ENCODE measurements at places on chromosomes 5 and 9.
A peak's percentile ranks its signal among the peaks of the same experiment; 100 is the strongest.

DNA sequence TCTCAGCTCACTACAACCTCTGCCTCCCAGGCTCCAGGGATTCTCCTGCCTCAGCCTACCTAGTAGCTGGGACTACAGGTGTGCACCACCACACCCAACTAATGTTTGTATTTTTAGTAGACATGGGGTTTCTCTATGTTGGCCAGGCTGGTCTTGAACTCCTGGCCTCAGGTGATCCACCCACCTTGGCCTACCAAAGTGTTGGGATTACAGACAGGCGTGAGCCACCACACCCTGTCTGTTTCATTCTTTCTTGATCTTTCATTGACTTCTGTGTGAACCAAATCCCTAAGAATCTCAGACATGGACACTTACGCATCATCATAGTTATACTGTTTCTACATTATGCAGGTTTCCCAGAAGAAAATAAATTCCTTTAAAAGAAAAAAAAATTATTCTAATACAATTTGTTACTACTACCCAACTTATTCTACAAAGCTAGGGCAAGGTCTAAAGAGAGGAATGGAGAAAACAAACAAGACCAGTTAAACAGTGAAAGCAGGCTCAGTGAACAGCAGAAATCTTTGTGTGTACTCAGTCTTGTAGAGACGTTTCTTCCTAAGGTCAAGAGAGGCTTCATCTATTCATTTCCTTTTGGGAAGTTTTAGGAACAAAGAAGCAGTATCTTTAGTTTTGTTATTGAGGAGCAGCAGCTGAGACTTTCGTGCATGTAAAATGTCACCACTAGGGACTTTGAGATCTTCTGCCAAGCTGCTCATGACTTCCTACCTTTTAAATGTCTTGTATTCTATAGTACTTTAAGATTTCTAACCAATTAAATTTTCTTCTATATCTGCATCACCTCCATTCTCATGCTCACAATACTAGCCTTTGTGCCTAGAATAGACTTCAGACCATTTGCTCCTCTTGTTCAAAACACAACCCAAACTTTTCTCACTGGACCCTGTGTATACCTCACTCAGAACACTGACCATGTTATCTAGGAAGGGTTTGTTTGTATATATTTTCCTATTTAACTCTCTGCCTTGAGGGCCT is 5.6 kb upstream of the HMGCR start:
- no peak for DNase-seq

DNA sequence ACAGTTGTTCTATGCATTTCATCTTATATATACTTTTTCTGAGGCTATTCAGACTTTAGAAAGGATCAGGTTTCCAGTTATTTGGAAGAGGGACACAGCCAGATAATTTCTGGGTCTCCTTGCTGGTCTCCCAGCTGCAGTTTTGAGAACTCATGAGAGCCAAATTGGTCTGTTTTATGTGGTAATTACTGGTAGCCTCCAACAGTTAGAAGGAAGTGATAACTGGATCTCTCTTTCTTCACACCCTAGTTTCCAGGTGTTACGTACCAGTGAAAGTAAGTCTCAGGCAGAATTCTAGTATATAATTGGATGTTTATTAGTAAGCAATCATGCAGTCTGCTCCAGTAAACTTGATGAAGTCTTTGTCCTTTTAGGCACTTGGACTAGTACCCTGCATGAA is 63.2 kb upstream of the RPS23 start:
- DNase-seq: no peak

DNA sequence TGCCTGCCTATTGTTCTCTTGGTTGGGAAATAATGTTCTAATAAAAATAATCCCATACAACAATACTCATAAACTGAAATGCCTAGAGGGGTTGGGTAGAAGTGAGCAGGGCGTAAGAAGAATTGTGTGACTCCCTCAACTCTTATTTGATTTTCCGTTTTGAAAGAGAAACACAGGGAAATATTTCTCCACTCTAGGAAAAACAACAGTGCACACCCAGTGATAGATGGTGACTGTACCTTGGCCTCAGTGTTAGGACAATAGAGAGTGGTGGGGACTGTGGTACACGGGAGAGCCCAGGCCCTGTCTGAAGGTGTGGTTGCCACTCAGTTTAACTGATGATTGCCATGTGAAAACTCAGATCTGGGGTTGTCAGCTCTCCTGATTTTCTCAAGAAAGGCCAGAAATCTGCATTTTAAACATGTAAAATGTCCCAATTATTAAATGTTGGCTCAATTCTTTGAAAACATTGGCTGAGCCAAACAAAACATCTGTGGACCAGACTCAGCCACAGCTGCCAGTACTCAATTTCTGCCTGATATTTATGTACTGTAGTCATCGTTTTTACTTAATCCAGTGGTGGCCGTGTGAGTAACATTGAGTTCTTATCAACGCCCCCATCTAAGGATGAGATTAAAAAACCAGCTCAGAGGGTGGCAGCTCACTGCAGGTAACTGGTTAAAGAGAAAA is 103.8 kb upstream of the ZNF618 start:
- no peak for DNase-seq

DNA sequence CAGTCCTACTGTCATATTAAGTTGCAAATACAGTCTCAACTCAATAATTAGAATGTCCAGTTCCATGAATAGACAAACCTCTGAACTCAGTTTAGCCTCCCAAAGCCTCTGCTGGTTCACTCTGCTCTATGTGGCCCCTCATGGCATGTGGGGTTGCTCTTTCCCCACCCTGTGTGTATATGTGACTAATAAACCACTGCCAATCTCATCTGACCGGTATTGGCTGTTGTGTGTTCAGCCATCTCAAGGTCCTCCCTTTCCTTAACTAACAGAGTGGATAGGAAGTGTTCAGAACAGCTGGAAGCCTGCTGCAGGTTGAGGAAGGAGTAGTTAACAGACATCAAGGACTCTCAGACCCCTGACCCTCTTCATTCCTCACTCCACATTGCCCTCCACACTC is 55.3 kb downstream of the IL33 start:
- DNase-seq: no peak

DNA sequence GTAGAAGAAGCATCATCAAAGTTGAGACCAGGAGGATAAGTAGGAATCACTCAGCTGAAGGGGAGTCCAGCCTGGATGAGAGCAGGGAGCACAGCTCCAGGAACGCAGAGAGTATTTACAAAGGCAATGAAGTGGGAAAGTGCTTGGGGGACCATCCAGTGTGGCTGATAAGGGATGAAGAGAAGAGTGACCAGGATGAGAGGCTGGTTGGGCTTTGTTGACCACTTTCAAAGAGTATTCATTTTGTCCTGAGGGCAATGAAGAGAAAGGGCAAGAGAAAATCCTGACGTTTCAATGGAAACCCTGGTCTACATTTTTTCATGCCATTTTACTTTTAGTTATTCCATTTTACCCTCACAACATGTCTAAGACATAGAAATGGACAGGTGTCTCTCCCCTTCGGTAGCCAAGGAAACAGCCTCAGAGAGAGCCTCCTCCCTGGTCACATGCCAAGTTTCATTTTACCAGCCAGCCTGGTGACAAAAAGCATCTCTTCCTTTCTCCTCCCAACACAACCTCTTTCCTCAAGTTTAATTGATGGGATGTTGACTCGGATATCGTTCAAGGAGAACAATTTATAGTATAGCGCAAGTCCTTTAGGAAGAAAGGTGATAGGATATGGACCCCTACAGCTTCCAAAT is 492.7 kb upstream of the CLINT1 start:
- DNase-seq: no peak

- no peak for DNase-seq
These were observed 408.4 kb downstream of the PDE4D start for GRCh38 chr5:59485107-59485506.

DNA sequence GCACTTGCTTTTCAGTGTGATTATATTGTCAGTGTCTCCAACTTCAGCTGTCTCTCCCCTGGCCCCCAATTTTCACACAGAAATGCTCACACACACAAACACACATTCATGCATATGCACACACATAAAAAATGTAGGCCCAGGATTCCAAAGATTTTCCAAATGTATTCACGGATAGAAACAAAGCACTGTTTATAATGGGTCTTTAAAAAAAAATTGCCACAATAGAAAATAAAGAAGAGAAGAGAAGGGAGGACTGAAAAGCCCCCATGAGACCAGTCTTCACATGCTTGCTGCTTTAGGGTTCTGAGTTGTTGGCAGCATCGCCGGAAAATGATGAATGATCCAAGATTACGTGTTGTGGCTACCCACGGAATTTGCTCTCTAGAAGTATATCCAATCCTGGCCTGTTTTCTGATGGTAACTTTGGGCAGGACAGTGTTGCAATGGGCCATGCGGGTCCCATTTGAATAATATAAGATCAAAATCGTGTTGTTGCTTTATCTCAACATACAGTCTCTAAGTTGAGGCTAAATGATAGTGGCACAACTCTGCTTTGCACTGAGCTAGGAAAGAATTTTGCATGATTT is 36.2 kb upstream of the ACO1 start:
- no peak for DNase-seq

DNA sequence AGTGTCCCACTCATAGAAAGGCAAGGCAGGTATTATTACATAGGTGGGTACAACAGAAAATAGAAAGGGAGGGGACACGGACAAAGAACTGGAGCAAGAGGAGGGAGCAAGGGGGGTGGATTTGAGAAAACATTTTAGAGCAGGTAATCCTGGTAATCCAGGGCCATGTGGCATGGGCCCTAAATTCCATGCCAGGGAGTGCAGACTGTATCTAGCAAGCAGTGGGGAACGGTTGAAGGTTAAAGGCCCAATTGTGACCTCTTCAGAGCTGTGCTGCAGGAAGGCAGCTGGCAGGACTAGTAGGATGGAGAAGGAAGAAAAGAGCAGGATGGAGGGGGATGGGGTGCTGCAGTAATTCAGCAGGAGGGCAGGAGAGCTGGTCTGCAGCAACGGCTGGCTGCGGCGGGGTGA is 75.2 kb downstream of the PDE6A start:
- DNase-seq: no peak

DNA sequence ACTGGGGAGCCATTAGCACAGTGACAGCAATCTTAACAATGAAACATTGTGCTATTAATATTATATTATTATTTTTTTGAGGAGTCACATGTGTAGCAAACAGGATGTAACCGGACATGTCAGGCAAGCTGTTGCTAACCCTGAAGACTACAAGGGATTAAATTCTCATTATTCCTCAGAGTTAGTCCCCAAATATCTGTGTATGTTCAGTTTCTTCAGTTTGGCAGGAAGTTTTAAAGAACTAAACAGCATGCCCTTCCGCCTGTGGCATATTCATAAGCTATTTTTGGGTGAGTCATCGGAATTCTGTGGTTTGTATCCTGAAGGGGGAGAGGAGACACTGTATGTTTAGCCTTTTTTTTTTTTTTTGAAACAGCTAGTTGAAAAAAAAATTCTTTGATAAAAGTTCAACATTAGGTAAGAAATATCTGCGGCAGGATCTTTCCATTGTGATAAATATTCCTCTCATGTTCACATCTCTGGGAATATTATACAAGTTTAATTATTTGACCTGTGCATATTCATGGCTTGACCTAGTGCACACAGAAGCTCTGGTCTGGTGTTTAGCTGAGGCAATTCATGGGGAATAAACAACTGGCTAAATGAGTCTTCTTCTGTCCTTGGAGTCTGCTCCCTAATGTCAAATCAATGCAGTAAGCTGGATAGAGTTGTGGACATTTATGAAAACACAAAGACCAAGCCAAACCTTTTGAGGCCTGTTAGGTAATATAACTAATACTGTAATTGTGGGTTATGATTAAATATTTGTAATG is 202.7 kb upstream of the CDKN2B start:
- DNase-seq: no peak

DNA sequence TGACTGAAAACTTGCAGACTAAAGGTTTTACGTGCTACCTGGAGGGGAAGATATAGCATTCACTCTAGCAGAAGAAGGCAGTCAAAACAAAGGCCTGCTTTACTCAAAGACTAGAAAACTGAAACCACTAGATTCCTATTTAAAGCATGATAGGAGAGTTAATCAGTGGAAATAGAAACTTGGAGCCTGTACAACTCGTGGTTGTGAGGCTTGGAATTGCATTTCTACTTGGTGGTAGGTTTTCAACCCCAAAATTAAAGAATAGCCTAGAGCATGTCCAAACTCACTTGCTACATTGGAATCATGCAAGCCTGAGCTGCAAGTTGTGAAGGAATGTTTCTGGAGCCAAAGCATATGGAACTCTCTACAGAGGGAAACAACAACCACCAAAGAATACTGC is 1526.4 kb upstream of the NUDT12 start:
- DNase-seq: no peak

DNA sequence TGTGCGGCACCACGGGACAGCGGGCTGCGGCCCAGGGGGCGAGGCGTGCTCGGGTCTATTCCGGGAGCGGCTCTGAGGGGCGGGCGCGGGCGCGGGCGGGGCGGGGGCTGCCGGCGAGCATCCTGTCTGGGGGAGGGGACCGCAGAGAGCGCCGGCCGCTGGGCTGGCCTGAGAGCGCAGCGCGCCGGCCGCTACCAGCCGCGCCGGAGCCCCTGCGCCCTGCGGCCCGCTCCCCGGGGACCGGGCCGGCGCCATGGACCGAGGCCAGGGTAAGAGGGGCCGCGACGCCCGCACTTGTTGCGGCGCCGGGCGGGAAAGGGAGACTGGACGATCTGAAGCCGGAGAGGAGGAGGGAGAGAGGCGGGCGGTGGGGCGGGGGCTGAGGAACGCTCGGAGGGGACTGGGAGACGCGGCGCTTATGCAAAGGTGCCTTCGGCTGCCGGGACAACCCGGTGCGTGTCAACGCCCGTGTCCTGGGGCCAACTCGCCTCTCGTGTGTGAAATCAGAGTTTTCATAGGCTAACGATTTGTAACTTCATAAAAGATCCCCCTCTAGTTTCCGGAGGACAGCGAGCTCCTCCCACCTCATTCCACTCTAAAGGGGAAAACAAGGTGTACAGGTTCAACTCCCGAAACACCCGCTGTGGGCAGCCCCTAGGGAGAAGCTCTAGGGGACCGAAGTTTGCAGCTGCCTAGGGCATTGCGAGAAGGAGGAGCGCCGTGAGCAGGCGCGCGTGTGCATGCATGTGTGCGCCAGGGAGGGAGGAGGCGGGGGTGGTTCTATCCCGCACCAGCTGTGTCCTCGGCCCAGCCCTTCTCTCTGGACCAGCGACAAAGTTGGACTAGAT is at the start of gene AFAP1L1:
TSS of gene AFAP1L1 (plus strand) at position 144 of the 848 bp plus-strand sequence. CDS start at position 254, 110 bp downstream.
- peak; percentile 35 for DNase-seq

GRCh38 chr9:132748450-132748849 is 78.2 kb downstream of the GTF3C4 start:
- DNase-seq: no peak

All from activated CD8-positive, alpha-beta T cell treated with anti-CD3 and anti-CD28 coated beads for 36 hours (primary cell).